ENCODE measurements at places on chromosomes 7 and 10.

DNA sequence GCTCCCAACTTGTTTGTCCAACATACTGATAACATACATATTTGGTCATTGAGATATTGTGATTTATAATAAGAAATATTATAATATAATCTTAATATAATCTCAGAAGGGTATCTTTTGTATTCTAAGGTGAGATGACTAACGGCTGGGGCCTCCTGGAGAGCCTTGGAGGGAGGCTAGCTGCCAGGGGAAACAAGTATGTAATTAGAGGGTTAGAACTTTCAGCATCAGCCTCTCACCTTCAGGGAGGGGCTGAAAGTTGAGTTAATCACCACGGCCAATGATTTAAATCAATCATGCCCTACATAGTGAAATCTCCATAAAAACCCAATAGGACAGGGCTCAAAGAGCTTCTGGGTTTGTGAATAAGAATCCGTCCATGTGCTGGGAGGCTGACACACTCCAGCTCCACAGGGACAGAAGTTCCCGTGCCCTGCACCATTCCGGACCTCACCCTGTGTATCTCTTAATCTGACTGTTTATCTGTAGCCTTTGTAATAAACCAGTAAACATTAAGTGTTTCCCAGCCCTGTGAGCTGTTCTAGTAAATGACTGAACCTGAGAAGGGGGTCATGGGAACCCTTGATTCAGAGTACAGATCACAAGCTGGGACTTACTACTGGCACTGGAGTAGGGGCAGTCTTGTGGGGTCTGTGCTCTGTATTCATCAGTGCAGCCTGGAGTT, 86.3 kb upstream of the STEAP1B start:
- DNase-seq, result no peak

DNA sequence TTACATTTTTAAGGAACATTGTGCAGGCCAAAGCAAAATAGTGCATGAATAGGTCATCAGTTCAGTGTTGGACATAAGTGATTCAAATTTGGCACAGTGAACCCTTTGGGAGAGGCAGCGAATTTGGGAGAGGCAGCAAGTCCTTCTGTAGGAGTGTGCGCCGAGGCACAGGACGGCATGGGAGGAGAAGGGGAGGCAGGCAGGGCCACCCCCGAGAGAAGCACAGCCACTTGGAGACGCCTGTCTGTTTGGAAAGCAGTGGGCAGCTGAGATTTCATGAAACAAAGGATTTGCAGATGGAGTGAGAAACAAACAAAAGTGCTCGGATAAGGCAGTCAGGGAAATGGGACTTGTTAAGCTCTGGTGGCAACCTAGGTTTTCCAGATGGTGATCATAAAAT, 30.6 kb downstream of the VIPR2 start:
- DNase-seq, result no peak

DNA sequence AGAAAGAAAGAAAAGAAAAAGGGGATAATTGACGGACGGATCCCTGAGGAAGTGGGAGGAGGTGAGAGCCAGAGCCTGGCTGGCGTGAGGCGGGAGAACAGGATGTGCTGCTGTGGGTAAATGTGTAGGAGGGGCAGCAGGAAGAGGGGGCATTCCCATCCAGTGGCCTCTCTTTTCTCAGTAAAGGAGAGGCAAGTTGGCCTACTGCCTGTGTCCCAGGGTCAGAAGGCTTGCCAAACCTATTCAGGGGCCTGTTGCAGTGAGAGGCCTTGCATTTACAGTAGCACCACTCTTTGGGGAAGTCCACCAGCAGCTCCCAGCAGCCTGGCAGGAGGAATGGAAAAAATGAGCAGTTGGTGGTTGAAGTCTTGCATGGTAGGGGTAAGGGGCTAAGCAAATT, 26.6 kb upstream of the ASCC1 start:
- peak; percentile 48 for DNase-seq

- no peak for DNase-seq
Measured at GRCh38 chr7:28528899-28529298, 116.6 kb downstream of the CREB5 start.

DNA sequence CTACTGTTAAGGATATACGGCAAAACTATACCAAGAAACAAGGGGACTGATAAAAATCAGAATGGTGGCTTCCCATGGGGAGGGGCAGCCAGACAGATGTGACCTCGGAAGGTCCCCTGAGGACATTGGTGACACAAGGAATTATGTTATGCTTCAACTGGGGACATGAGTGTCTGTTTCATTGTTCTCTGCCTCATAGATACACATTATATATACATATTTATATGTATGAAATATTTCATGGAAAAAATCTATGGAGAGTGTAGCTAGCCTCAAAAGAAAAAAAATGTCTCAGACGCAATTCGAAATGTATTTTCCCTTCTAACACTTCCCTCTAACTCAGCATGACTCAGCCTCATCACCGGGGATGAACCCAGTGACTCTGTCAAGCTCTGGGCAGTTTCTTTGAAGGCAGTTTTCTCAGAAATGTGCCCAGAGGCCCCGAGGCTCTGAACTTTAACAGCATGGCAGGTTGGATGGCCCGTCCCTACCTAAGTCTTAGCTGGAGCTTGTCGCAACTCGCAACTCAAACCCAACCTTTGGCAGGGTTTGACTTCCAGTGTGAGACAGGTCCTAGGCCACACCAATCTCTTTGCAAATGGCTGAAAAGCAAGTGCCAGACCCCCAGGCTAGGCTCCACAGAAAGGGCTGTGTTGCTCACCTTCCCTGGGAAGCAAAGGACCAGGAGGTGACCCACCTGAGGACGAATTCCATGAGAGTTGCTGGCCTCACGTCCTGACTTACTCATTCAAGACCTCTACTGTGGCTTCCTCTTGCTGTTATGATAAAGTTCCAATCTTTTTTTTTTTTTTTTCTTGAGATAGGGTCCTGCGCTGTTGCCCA, 86.9 kb downstream of the CARD11 start:
- peak; percentile 61 for DNase-seq

GRCh38 chr10:27568196-27569175, 64.4 kb downstream of the RAB18 start:
- DNase-seq, result no peak

DNA sequence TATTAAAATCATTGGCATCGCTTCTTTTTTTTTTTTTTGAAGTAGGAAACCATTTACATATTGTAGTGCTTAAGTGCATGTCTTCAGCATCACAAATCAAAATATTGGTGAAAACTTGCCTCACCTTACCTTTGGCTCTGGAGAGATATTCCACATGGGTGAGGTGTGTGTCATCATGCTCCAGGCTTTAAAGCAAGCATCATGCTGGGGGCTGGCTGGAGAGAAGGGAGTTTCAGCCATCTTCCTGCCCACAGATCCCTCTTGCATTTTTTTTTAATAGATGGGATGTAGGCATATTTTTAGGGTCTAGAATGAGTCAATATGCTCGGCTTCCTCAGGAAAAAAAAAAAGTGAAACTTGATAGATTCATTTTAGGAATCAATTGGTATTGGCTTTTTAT, 2.3 kb upstream of the INSYN2A start:
- no peak for DNase-seq

GRCh38 chr7:141400356-141400755, 150.9 kb upstream of the AGK start:
- no peak for DNase-seq

DNA sequence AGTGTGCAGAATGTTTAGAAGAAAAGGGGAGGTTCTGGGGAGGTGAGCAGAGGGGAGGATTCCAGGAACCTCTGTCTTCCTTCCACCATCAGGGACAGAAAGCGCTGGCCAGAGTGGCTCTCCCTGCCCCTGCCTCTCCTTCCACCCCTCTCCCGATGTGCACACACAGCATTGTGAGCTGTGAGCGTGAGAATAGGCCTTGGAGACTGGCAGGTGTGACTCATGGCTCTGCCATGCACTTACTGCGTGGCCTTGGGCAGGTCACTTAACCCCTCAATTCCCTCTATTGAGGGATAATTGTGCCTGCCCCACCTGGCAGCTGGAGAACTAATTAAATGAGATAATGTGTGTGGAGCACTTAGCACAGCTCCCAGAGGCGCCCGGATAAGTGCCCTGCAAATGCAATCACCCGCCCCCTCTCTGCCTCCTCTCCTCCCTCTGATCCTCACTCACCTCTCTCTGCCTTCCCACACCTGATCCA, 115.4 kb downstream of the ZMIZ1 start:
- DNase-seq, result no peak

GRCh38 chr7:149883452-149883861, 9.7 kb downstream of the ATP6V0E2 start:
- DNase-seq, result peak; percentile 59

- no peak for DNase-seq
Measured at GRCh38 chr7:144528536-144529045, 125.1 kb upstream of the NOBOX start.

- no peak for DNase-seq
Measured at GRCh38 chr10:101495324-101495925, 92.6 kb downstream of the POLL start.

DNA sequence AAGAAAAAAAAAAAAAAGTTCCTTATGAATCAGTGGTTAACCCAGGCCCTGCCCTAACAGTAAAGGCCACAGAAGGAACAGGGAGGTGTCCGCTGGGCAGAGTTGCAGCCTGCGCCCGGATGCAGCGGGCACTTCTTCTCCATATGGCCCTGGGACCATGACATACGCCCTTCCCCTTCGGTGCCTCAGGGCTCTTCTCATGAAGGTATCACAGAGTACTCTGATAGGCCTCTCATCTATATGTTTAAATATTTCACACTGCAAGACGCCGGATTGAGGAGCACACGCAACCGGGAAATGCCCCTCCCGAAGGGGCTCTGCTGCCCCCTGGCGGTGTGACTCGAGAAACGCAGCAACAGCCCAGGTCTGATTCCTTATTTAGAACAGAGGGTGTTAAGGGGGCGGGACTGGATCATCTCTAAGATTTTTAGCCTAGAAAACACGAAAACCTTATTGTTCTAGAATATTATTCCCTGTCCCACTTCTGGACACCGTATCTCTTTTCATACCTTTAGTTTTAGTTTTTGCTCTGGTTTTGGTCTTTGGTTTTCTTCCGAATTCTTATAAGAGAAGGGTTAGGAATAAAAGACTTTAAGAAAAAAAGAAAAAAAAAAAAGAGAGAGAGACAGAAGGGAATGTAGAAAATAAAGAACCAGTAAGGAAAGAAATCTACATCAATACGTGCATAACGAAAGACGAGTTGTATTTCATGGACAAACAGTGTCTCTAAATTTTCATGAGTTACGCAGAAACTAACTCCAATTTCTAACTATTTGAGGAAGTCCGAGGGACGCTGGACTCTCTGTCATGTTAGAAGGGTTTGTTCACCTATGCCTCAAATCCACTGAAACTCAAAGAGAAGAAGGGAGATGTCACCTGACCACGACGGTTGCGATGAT, 12.0 kb downstream of the DAGLB start:
- peak; percentile 91 for DNase-seq

DNA sequence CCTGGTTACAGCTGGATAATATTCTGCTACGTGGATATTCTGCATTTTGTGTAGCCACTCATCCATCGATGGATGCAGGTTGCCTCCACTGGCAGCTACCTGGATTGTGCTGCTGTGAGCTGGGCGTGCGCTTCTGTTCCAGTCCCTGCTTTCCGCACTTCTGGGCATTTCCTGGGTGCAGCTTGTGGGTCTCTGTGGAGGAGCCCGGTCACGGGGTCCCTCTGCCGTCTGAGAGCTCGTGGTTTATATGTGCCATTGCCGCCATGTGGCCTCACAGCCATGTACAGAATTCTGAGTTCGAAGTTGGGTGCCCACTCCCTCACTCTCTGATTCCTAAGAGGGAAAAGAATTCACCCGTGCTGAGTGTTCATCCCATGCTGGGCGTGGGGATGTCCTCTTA, 38.3 kb downstream of the JAKMIP3 start:
- DNase-seq, result no peak

DNA sequence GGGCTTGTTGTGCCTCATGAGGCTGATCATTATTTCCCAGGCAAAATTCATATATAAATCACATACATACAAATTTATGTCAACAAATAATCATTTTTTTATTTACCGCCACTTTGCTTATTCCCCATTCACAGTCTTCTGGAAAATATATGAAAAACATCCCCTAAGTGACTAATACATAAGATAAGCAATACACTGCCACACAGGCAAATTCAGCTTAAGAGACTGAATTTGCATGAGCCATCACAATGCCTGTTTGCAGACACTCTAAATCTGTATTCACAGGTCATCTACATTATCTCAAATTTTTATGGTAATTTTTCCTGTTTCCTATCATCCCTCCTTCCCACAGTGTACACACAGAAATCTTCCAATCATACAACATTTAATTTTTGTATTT, 13.2 kb downstream of the OSBPL3 start:
- DNase-seq, result no peak

DNA sequence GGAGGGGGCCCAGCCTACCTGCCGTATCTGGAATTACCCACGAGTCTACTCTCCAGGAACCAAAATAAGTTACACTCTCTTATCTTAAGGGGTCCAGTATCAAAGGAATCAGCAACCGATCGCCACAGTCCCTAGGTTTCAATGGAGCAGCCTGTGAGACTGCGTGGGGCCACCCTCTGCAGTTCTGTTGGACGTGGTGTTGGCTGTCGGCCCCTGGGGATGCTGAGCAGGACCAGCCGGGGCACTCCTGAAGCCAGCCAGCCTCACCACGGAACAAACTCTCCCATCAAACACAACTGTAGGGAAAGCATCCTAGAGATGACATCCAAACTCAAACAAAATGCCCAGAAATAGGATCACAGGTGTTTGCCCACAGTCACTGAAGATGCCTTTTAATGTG, 25.5 kb upstream of the ABLIM1 start:
- DNase-seq, result no peak

- no peak for DNase-seq
Measured at GRCh38 chr10:23063973-23064812, 31.2 kb upstream of the MSRB2 start.

GRCh38 chr7:6306471-6306870, 34.0 kb upstream of the CYTH3 start:
- no peak for DNase-seq

DNA sequence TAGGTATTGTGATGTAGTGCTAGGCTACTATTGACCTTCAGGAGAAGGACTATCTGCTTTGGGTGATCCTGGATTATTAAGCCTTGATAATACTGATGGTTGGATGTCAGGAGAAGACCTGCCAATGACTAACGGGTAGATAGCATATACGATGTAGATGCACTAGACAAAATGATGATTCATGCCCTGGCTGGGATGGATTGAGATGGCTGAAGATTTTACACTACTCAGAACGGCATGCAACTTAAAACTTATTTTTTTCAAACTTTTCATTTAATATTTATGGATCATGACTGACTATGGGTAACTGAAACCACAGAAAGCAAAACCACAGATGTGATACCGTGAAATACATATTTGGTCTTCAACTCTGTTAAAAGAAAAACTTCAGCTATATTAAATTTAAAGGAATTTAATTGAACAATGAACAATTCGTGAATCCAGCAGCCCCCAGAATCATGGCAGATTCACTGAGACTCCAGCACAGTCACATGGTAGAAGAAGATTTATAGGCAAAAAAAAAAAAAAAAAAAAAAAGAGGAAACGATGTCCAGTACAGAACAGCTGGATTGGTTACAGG, 124.6 kb upstream of the CDK13 start:
- DNase-seq, result no peak

- DNase-seq, result no peak
Measured at GRCh38 chr7:19030281-19030680, 87.2 kb downstream of the TWIST1 start.

GRCh38 chr10:33731322-33731721, 396.9 kb upstream of the NRP1 start:
- no peak for DNase-seq

GRCh38 chr10:104128214-104128613, 6.2 kb downstream of the SFR1 start:
- no peak for DNase-seq

- no peak for DNase-seq
Measured at GRCh38 chr7:71618278-71618677, 486.3 kb downstream of the GALNT17 start.

- peak; percentile 26 for DNase-seq
Measured at GRCh38 chr7:159030490-159031134, 114.1 kb downstream of the VIPR2 start.
